Muscle of back (tissue), 13 donors: ENCODE measurements at places on chromosomes 11 and 22. TPM values are rescaled to one million over a fixed set of nuclear protein-coding genes. Genes with fewer than 3 reads are reported as not detected.

GRCh38 chr11:93497596-93497995, 45.6 kb downstream of the SMCO4 start:
- DNase-seq, result no peak

The WBP2NL gene
- polyA plus RNA-seq, result 0.66 TPM

DNA sequence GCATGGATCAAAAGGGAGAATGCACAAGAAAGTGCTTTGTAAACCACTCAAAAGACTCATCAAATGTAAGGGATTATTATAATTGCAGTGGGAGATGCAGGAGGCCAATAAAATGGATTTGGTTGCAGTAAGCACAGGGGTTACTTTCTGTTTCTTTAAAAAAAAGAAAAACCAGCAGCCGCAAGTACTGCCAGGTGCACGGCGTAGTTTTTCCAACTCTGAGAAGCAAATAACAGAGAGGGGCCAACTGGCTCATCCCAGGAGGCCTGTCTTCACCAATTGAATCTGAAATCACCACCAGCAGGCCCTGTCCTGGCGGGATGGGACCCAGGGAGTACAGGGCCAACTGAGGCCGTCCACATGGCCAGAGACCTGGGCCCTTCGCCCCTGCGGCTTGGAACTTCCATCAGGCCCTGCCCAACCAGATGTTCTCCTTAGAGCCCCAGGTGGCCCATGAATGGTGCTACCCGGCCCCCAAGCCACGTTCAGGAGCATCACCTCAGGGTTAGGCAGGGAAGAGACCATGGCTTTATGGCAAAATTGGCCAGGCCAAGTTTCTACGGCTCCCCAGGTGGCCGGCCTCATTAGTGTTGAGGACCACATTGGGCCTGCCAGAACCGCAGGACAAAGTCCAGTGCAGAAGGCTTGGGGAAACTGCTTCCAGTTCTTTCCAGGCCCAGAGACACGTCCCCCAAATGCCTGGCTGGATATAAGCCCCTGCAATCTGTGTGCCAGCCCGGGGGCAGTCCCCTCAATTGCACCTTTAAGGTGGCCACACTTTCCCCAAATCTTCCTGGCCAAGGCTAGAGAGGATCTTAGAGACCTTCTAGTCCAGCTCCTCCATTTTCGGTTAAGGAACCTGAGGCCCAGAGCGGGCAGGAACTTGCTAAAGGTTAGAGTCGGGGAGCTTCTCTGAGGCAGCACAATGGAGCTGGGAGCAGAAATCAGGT, 61.7 kb downstream of the CHRDL2 start:
- no peak for DNase-seq

GRCh38 chr11:126430581-126431335, 75.3 kb downstream of the ST3GAL4 start:
- DNase-seq, result no peak

The SYT8 gene
- 0.26 TPM for polyA plus RNA-seq

DNA sequence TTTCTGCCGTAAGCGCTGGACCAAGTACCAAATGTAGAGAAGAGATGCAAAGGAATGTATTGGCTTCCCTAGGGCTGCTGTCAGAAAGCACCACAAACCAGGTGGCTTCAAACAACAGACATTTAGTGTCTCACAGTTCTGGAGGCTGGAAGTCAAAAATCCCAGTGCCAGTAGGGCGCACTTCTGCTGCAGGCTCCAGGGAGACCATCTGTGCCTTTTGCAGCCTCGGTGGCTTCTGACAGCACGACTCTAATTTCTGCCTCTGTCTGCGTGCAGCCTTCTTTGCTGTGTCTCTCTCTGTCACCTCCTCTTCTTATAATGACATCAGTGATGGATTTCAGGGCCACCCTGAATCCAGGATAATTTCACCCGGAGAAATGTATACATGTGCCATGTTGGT, 2.8 kb downstream of the APOL6 start:
- DNase-seq, result no peak

The PGGHG gene
- polyA plus RNA-seq, result 9.5 TPM

The OR8G5 gene
- 0.22 TPM for polyA plus RNA-seq

GRCh38 chr11:114316980-114317786, 21.0 kb downstream of the NNMT start:
- DNase-seq, result no peak

GRCh38 chr11:44906649-44907048, 44.0 kb downstream of the TP53I11 start:
- DNase-seq, result no peak

The ZP1 gene
- polyA plus RNA-seq, result 0.10 TPM

DNA sequence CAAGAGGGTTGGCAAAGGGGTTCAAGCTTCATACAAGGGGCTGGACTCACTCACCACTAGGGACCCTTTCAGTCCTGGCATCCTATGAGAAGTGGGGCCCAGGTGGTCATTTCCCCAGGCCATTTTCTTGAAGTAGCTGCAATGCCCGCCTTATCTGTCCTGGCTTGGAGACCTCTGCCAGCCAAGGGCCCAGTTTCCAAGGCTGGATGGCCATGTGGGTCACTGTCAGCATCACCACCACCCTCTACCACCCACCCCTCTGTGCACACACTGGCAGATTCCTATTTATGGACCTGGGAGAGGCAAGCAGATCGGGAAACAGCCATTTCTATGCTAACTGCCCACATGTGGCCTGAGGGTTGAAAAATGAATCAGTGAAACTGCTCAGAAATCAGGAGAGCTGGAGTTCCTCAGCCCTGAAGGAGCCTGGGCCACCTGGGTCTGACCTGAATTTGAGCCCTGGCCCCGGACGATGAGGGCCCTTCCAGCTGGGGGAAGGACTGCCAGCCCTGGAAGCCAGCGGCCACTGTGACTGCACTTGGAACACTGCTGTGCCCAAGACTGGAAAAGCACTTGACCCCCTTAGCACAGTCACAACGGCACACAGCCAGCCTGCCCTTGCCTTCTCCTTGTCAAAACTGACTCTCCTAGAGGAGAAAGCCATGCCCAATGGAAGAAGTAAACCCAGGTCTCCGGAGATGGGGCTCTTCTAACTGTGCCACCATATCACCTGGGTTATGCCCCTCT, 442.2 kb downstream of the BUD13 start:
- no peak for DNase-seq

The KDM4E gene
- polyA plus RNA-seq, result not detected

DNA sequence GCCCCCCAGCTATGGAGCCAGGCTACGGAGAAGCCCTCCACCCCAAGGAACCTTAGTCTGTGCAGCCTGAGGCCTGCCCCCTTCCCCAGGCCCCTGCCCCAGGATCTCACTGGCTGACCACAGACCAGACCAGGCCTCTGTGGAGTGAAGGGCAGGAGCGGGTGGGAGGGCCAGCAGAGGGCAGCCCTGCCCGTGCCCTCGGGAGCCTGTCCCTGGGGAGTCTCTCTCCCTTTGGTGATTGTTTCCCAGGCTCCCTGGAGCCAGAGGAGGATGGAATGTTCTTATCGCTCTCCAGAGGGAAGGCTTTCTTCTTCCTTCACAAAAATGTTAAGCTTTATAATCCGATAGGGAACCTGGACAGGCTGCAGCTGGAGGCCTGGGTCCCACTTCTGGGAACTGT, 455.3 kb downstream of the SOX6 start:
- DNase-seq, result no peak

GRCh38 chr11:109791337-109791736, 301.9 kb upstream of the ZC3H12C start:
- no peak for DNase-seq

The SCUBE1 gene
- 0.20 TPM for polyA plus RNA-seq

GRCh38 chr11:62151737-62152102, 27.9 kb downstream of the INCENP start:
- DNase-seq, result no peak

The FXYD6 gene
- polyA plus RNA-seq, result 188 TPM

- no peak for DNase-seq
Measured at GRCh38 chr22:50356186-50356585, 13.1 kb downstream of the PPP6R2 start.

- no peak for DNase-seq
Measured at GRCh38 chr22:44088976-44089570, 65.0 kb downstream of the PARVB start.

- DNase-seq, result no peak
Measured at GRCh38 chr11:13578514-13579140, 82.8 kb upstream of the PTH start.

The RFPL3 gene
- polyA plus RNA-seq, result not detected

GRCh38 chr11:75145972-75146519, 4.9 kb upstream of the SLCO2B1 start:
- DNase-seq, result no peak

DNA sequence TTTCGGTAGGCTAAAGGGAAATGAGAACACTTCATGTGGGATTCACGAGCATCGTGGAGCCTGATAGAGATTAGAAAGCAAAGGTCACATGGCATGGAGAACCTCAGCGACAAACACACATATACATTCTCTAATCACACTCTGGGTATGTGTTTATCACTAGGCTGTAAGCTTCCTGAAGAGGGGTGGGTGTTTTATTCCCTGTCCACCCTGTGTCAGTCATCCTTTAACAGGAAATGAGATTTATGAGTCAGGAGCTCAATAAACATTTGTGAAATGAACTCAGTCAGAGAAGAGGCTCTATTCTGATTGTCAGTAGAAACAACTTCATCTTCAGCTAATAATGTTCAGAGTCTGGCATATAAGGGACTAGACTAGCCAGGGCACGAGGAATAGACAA, 71.7 kb upstream of the EIF3M start:
- no peak for DNase-seq

DNA sequence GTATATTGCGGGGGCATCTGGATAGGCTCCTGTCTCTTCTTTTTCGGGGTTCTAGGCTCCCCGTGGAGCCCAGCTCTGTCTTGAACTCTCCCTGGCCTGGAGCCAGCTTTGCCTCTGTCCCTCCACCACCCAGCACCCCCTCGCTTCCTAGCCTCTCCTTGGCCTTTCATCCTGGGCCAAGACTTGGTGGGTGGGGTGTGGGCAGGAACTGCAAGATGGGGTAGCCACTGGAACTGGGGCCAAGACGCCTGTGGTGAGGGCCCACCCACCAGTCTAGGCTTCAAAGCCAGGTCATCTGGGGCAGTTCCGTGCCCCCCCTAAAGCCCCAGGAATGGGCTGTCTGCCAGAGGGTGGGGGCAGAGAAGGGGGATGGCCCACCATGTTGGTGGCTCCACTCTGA, 1.7 kb upstream of the CRYBB1 start:
- no peak for DNase-seq

- no peak for DNase-seq
Measured at GRCh38 chr11:13352711-13353110, 75.1 kb downstream of the BMAL1 start.

GRCh38 chr22:46681010-46681409, 57.0 kb downstream of the CERK start:
- no peak for DNase-seq

DNA sequence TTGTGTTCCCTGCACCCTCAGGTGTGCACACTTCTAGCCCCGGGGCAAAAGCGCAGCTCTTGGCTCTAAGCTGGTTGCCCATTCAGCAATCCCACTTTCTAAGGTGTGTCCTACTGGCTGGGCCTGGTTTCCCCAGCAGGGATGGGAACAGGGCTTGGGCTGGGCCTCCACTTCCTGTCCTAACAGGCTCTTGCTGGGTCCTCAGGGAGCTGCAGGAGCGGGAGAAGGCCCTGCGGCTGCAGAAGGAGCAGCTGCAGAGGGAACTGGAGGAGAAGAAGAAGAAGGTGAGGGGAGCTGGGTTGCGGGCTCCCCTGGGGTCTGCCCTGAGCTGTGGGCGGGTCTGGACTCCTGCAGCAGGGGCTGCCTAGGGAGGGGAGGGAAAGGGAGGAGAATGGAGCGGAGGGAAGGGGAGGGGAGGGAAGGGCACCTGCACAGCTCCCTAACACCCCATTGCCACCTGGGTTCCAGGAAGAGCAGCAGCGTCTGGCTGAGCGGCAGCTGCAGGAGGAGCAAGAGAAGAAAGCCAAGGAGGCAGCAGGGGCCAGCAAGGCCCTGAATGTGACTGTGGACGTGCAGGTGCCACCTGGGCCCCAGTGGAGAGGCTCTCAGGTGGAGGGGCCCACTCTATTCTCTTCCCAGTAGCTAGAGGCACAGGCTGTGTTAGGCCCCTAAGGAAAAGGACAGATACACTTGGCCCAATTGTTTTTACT, 24.6 kb downstream of the INCENP start:
- no peak for DNase-seq

The OR51A4 gene
- polyA plus RNA-seq, result not detected

The UBQLNL gene
- polyA plus RNA-seq, result 0.20 TPM

DNA sequence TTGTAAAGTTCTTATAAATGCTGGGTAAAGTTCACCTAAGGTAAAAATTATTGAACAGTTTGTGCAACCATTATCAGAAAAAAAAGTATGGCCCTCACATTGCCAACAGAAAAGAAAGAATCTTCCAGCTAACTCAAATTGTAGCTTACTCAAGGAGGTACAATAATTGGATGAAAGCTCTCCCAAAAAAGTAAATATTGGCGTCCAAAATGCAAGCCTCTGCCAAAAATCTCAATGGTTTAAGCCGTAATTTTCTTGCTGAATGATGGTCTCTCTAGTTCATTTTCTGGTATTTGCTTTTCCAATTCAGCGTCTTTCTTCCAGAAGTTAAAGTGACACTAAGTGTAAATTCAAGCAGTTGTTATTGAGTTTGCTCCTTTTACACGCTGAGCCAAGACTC, 727.3 kb downstream of the LRRC4C start:
- DNase-seq, result peak; percentile 18

GRCh38 chr11:18265949-18266348, at the start of gene SAA1:
Gene SAA1 (plus strand): TSS chr11:18266264. CDS start chr11:18266888, 624 bp downstream.
- DNase-seq, result no peak
